Aorta (tissue), 5 donors: ENCODE measurements at places on chromosomes 1 and 21. TPM values are rescaled to one million over a fixed set of nuclear protein-coding genes. Genes with fewer than 3 reads are reported as not detected.
A peak's percentile ranks its signal among the peaks of the same experiment; 100 is the strongest.

RAB25 gene
- total RNA-seq: not detected

DNA sequence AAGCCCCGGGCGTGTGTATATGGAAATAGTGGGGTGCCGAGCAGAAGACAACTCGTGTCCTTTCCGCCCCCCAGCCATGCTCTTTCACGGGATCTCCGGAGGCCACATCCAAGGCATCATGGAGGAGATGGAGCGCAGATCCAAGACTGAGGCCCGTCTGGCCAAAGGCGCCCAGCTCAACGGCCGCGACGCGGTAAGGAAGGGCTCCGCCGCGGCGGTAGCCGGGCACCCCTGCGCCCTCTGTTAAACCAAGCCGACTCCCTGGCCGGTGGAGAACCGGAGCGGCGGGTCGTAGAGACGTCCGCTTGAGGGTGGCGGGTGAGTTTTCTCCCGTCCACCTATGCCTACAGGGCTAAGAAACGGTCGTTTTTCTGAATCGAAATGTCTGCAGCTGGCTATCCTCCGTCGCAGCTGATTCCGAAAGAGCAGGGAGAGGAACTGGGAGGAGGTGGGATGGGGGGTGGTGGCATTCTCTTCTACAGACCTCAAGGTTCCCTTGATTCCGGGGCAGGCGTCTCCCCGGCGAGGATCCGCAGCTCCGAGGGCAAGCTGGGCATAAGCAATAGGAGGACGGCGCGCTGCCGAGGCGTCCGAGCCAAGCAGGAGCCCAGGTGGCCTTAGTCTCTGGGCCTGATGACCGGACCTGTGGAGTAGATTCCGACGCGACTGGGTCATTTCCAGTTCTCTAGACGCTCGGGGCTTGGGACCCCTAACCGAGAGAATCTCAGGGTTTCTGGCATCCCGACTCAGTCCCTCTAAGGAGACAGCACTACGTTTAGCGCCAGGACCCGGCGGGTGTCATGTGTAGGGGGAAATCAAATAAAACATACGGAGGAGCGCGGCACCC lies 856 bp downstream of the LHX9 start:
- peak; percentile 78 for DNase-seq

KCNN3 gene
- total RNA-seq: 3.2 TPM

- no peak for DNase-seq
Measured at GRCh38 chr1:241598249-241598648, 41.9 kb downstream of the CHML start.

GPR52 gene
- total RNA-seq: 6.5 TPM

LIPI gene
- total RNA-seq: not detected

DNA sequence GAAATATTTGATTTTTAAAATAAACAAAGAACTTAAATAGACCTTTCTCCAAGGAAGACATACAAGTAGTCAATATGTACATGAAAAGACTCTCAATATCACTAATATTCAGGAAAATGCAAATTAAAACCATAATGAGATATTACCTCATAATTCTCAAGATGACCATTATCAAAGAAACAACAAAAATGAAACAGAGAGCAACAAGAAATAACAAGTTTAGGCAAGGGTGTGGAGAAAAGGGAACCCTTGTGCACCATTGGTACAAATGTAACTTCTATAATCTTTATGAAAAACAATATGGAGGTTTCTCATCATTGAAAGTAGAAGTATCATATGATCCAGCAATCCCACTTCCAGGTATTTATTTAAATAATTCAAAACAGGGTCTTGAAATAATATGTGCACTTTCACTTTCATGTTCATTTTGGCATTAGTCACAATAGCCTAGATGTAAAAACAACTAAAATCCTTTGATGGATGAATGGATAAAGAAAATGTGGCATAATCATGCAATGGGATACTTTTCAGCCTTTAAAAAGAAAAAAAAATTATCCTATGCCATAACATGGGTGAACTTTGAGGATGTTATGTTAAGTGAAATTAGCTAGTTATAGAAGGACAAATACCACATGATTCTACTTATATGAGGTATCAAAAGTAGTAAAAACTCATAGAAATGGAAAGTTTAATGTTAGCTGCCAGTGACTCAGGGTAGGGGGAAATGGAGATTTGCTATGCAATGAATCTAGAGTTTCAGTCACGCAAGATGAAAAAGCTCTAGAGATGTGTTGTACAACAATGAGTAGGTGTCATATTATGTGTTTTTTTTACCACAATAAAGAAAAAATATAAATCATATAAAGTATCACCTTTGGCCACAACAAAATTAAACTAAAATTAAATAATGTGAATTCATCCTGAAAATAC lies 114.5 kb upstream of the LYPLAL1 start:
- no peak for DNase-seq

GRCh38 chr1:30809514-30810263 lies 52.1 kb upstream of the LAPTM5 start:
- DNase-seq: no peak

ZFYVE9 gene
- 19.3 TPM for total RNA-seq

NUDT4B gene
- total RNA-seq: 1.2 TPM

DNA sequence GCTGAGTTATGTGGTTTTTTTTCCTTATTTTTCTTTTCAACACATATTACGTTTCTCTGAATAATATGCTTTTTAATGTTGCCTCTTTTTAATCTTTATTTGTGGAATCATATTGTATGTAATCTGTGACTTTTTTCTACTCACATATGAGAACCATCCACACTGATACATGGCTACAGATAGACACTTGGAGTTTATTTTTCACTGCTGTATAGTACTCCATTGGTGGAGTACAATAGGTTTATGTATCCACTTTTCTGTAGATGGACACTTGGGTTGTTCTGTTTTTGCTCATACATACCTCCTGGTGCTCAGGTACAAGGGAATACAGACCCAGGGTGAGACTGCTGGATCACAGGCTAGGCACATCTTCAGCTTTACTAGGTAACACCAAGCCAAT lies 71.5 kb upstream of the ERG start:
- DNase-seq: no peak

NPPB gene
- total RNA-seq: not detected

DNA sequence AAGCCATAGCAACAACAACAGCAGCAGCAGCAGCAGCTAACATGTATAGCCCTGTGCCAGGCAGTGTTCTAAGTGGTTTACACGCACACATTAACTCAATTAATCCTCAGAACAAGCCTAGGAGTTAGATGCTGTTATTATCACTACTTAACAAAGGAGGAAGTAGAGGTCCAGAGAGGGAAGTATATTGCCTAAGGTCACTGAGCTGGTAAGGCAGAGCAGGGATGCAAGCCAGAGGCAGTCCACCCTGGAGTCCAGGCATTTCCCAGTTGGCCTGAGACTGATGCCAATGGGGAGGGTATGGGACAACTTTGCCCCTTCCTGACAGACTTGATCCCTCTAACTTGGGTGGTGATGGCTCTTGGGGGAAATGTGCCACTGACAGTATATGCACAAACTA lies 6.8 kb downstream of the CDC14A start:
- DNase-seq: no peak

DNA sequence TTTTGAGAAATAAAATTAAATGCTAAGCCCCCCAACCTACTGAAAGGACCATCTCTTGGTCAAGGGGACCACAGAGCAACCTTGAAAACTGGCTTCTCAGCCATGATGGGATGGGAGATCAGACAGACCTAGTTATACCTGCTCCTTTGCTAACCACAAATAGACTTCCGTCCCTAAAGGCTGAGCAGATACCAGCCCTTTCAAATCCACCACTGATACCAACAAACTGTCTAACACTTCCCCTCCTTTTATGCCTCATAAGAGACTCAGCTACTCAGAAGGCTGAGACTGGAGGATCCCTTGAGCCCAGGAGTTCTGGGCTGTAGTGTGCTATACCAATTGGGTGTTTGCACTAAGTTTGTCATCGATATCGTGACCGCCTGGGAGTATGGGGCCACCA lies 407.3 kb downstream of the SIPA1L2 start:
- no peak for DNase-seq

HRNR gene
- not detected for total RNA-seq

GRCh38 chr1:214198571-214198970 lies 82.4 kb upstream of the SMYD2 start:
- DNase-seq: no peak

- DNase-seq: no peak
Measured at GRCh38 chr1:151807766-151808165, 2.5 kb upstream of the LINGO4 start.

DNA sequence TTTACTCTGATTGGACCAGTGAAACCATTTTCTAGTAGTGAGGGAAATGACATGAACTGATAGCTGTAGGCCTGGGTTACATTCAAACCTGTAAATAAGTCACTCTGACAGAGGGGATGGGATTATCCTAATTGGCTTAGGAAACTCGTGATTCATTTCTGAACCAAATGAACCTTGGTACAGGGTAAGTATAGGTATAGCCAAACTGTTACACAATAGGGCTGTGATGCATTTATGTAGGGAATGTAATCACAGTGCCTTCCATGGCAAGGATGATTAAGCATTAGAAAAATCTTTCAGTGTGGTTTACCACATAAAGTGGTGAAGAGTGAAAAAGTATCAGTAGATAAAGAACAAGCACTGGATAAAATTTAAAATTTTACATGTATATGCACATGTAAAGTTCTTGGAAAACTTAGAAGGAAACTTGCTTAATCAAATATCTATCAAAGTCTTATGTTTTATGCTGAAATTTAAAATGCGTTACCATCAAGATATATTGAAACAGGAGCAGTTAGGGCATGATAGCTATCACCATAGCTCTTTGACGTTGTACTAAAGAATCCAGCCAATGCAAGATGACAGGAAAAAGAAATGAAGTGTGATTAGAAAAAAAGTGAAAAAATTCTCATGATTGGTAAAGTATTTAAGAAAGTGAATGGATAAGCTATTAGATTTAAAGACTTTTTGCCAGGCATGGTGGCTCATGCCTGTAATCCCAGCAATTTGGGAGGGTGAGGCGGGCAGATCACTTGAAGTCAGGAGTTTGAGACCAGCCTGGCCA lies 63.0 kb downstream of the RABGAP1L start:
- DNase-seq: no peak

DNA sequence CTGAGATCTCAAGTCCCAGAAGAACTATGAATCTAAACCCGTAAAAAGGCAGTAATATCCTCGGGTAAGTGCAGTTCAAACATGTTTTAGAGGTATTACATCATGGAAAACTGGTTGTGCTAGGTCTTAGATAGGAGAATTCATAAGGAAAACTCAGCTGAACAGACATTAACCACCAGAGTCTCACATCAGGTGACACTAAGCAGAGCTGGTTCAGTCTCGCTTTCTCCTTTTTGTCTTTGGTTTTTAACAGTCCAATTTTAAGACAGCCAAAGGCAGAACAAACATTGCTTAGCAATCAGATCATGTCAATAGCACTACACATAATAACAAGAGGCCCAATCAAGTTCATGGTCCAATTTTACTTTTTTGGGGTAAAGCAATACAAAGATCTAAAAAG lies 63.1 kb upstream of the MUTYH start:
- no peak for DNase-seq

GRCh38 chr21:19420565-19420964 lies 1017.0 kb upstream of the TMPRSS15 start:
- no peak for DNase-seq

ADAMTS5 gene
- total RNA-seq: 14.5 TPM

DNA sequence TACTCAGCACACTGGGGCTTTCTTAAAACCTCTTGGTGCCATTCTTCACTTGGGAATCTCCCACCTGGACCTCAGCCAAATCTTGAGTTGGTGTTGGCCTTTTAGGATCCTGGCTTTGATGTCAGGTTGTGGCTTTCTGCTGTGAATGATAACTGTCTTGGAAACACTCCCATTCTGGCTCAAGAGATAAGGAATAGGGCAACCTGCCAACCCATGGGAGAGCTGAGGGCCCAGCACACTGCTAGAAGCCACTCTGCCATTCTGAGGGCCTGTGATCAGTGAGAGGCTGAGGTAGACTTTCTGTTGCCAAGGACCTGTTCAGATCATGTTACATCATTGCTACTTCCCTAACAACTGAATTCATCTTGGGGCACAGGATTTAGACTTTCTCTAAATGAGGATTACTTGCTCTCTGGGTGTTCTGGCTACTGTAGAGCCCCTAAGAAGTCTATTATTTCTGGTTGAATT lies 45.8 kb downstream of the TTC39A start:
- no peak for DNase-seq

GBP1 gene
- 43.8 TPM for total RNA-seq

DNA sequence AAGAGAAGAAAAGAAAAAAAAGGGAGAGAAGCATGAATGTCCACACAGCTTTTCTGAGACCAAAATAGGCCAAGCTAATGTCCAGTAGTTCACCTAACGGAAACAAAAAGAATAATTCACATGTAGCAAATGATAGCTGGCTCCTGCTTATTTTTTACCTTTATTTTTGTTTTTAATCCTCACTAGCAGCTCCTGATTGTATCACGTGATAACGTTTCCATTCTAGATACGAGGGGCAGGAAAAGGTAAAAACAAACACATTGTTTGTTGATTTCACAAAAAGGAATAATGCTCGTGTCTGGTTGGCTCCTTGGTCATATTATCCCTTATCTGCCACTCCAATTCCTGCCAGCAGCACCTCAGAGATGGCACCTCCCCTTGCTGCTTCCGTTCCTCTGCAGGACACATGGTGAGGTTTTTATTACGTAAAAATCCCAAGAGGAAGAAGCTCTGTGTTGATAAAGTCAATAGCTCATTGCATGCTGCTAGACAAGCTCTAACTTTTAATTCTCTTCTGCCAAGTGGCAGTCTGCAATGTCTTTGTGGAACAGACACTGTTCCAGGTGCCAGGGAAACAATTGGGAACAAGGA lies 201.7 kb downstream of the CRB1 start:
- no peak for DNase-seq

DNA sequence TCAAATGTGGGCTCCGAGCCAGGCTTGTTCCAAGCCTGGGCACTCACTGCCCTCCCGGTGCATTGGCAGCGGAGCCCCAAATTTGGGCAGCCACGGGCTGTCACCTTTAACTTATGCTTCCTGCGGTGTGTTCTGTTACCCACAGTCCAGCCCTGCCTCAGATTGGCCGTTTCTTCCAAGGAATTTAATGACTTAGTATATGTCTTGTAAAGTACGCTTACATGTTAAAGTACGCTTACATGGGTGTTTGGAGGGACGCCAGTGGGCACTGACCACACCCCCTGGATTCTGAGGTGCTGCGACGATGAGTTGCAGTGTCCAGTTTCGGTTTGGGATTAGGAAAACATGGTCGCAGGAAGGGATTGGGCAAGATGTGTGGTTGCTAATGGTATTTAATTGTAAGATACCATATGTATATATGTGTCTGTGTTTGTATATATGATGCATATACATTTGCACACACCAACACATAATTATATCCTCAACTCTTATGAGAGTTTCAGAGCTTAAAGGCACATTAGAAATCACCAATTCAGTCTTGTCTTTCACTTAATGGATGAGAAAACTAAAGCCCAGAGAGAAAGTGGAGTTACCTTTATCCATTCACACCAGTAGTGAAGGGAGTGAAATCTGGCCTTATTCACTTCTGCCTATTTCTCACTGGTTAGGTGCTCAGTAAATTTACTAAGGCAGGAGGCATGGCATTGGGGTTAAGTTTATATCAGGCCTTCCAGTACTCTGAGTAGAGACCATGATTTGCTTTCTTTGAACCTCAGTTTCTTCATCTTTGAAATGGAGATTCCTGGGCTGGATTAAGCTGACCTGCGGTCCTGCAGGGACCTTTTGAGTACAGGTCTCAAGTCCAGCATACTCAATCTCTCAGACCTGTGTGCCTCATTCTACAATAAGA lies 1.0 kb downstream of the SMYD2 start:
- no peak for DNase-seq

LENEP gene
- not detected for total RNA-seq
